ENCODE measurements at places on chromosomes 16 and 17.

DNA sequence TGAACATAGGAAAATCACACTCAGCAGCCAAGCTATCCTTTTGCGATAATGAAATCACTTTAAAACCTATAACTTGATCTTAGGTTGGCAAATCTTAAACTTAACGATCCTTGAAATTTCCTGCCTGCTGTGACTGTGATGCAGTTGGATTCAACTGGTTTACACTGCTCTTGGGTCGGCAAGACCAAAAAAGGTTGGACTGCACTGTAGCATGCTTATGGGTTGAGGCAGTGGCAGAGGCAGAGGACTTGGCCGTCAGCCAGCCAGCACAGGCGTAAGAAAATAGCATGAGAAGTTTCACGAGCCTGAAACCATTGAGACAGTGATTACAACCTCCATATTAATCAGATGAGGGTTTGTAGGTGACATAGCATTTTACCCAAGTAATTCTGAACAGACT is 21.4 kb downstream of the WSB1 start:
- H3K4me1 ChIP-seq = no peaks in the 10 kb centered on the region
- peak; percentile 80 for DNase-seq
- H3K27ac ChIP-seq = no peak overlapping the region
- H3K27me3 ChIP-seq = no peaks in the 10 kb centered on the region
- no peak overlapping the region for H3K4me3 ChIP-seq

DNA sequence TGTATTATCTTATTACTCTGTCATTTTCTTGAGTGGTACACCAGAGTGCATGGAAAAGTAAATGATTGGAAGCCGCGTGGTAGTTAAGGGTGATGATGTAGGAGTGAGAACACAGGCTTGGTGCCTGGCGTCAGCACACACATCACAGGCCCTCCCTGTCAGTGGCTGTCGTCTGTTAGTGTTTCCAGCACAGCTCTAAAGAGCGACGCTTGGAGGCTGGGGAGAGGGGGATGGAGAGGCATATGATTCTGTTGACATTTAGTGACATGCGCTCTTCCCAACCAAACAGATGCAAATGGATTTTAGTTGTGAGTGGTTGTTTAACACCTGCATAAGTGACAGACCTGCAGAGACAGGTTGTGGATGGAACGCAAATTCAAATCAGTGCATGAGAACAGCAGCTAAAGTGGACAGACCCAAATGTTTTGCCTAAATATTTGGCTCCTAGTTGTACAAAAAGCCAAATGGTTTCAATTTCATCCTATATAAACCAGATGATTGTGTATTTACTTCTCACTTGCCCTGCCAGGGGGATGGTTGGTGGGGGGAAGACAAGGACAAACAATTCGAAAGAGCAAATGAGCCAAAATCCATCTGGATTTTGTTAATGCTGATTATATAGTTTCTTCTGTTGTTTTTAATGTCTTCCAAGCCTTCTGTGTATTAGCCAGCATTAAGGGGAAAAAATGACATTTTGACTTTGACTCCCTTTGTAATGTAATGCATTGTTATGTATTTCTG is 222.3 kb downstream of the WWOX start:
- DNase-seq = no peak
- H3K4me1 ChIP-seq = no peaks in the 10 kb centered on the region
- H3K27ac ChIP-seq = no peak overlapping the region
- H3K36me3 ChIP-seq = no peaks in the 10 kb centered on the region

DNA sequence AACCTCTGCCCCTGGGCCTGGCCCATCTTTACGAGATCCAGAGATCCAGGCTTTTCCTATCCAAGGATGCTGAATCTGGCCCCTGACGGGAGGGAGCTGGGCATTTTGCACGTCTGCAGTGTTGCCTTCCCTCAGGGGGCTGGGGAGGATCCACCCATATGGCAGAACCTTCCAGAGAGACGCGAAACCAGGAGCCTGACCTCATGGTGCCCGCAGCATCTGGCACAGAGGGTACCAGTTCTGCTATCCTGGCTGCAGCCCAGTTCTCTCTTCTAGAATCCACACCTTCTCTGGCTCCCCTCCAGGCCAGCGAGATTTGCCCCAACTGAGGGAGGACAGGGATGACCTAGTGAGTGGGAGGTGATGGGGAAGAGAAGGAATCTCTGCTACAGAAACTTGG is 20.5 kb upstream of the ZNF652 start:
- H3K4me3 ChIP-seq = no peak overlapping the region
- no peak for DNase-seq
- H3K27me3 ChIP-seq = no peaks in the 10 kb centered on the region
- no peaks in the 10 kb centered on the region for H3K4me1 ChIP-seq
- H3K36me3 ChIP-seq = no peaks in the 10 kb centered on the region

DNA sequence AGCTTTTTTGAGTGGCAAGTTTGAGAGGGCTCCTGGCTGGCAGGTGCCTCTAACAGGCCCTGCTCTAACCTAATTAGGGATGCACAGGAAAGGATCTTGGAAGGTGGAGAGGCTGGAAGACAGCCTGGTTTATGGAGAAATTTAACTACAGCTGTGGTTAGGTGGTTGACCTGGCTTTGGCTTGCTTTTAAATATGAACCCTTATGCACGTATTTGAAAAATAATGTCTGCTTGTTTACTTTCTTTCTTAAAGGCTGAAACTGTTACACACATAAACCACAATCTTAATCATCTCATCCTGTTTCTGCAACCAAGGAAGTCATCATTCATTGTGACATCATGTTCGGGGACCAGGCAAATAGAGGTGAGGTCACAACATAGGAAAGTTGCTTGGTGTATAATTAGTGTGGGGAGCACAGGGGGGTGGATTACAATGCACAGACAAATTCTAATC is 23.1 kb upstream of the DHRS13 start:
- H3K36me3 ChIP-seq = peaks cover 35% of the 10 kb centered on the region
- no peak overlapping the region for H3K4me3 ChIP-seq
- H3K4me1 ChIP-seq = no peaks in the 10 kb centered on the region

GRCh38 chr17:74190154-74190553 is 13.3 kb upstream of the RPL38 start:
- peak; percentile 71 for DNase-seq
- peaks cover 2% of the 10 kb centered on the region for H3K4me1 ChIP-seq
- no peaks in the 10 kb centered on the region for H3K36me3 ChIP-seq
- no peak overlapping the region for H3K27ac ChIP-seq
- H3K27me3 ChIP-seq = no peaks in the 10 kb centered on the region
- no peak overlapping the region for H3K4me3 ChIP-seq

DNA sequence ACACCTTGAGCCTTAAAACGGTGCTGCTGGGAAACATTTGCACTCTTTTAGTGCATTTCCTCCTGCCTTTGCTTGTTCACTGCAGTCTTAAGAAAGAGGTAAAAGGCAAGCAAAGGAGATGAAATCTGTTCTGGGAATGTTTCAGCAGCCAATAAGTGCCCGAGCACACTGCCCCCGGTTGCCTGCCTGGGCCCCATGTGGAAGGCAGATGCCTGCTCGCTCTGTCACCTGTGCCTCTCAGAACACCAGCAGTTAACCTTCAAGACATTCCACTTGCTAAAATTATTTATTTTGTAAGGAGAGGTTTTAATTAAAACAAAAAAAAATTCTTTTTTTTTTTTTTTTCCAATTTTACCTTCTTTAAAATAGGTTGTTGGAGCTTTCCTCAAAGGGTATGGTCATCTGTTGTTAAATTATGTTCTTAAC is 4.4 kb downstream of the SOX9 start:
- no peaks in the 10 kb centered on the region for H3K4me1 ChIP-seq
- H3K36me3 ChIP-seq = no peaks in the 10 kb centered on the region
- peaks cover 21% of the 10 kb centered on the region for H3K27me3 ChIP-seq
- peak overlapping the region; percentile 12 for H3K4me3 ChIP-seq
- H3K27ac ChIP-seq = no peak overlapping the region

DNA sequence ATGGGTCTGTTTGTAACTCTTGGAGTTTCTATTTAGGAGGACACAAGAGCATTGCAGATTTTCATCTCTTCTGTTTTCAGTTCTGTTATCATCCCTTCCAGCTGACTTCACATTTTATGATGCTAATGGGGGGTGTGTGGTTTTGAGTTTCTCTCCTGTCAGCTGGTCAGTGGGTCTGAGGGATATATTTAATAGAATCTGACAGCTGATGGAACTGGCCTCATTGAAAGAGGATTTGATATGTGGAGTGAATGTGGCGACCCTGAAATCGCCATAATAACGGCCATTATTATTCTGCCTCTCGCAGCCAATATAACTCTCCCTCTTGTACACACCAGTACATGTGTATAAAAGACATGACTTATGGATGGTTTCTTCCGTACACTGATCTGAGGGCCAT is 128.1 kb downstream of the SALL1 start:
- peaks cover 8% of the 10 kb centered on the region for H3K27me3 ChIP-seq
- H3K27ac ChIP-seq = no peak overlapping the region
- no peaks in the 10 kb centered on the region for H3K36me3 ChIP-seq
- H3K4me1 ChIP-seq = no peaks in the 10 kb centered on the region
- no peak overlapping the region for H3K4me3 ChIP-seq

- no peaks in the 10 kb centered on the region for H3K27me3 ChIP-seq
- DNase-seq = no peak
- H3K27ac ChIP-seq = no peak overlapping the region
- no peaks in the 10 kb centered on the region for H3K36me3 ChIP-seq
- H3K4me1 ChIP-seq = peaks cover 3% of the 10 kb centered on the region
Observed at GRCh38 chr17:9286434-9286833, 265.1 kb downstream of the NTN1 start.

GRCh38 chr16:4244254-4245076 is 2.6 kb upstream of the SRL start:
- no peaks in the 10 kb centered on the region for H3K27me3 ChIP-seq
- DNase-seq = peak; percentile 32
- H3K4me1 ChIP-seq = peaks cover 12% of the 10 kb centered on the region
- H3K4me3 ChIP-seq = no peak overlapping the region

DNA sequence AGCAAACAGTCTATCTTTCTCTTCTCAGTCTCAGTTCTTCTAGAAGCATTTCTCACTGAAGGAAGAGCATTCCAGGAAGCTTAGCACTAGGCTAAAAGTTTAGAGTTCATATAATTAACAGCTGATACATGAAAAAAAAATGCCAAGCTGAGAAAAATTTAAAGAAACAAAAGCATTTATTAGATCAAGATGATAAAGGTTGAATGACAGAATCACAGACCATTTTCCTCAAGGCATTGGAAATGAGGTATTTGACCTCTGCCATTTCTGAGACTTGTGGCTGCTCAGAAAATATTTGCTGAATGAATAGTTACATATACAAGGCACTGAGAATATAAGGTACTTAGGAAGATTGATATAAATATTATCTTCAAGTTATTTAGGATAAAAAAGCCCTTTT is 901.6 kb upstream of the GOT2 start:
- no peaks in the 10 kb centered on the region for H3K4me1 ChIP-seq
- no peak for DNase-seq
- no peaks in the 10 kb centered on the region for H3K36me3 ChIP-seq
- H3K27me3 ChIP-seq = no peaks in the 10 kb centered on the region
- no peak overlapping the region for H3K4me3 ChIP-seq

- no peaks in the 10 kb centered on the region for H3K27me3 ChIP-seq
- no peaks in the 10 kb centered on the region for H3K4me1 ChIP-seq
- H3K27ac ChIP-seq = no peak overlapping the region
- no peak overlapping the region for H3K4me3 ChIP-seq
- no peak for DNase-seq
Observed at GRCh38 chr17:74514632-74515334, 16.5 kb downstream of the CD300LB start.

- peak overlapping the region; percentile 85 for H3K27ac ChIP-seq
- peak; percentile 72 for DNase-seq
- H3K36me3 ChIP-seq = peaks cover 3% of the 10 kb centered on the region
- no peaks in the 10 kb centered on the region for H3K4me1 ChIP-seq
Observed at GRCh38 chr16:1379304-1380076, 27.8 kb downstream of the GNPTG start.

GRCh38 chr17:64060331-64060730 is 39.9 kb upstream of the ICAM2 start:
- peak; percentile 73 for DNase-seq
- no peaks in the 10 kb centered on the region for H3K27me3 ChIP-seq
- H3K36me3 ChIP-seq = peaks cover 11% of the 10 kb centered on the region
- H3K4me3 ChIP-seq = no peak overlapping the region
- H3K27ac ChIP-seq = peak overlapping the region; percentile 83

- H3K4me3 ChIP-seq = no peak overlapping the region
- H3K4me1 ChIP-seq = no peaks in the 10 kb centered on the region
- no peak overlapping the region for H3K27ac ChIP-seq
- peak; percentile 45 for DNase-seq
- H3K27me3 ChIP-seq = no peaks in the 10 kb centered on the region
Observed at GRCh38 chr16:84096447-84097005, 20.2 kb downstream of the MBTPS1 start.

- no peak for DNase-seq
- H3K4me3 ChIP-seq = no peak overlapping the region
- H3K36me3 ChIP-seq = peaks cover 17% of the 10 kb centered on the region
- no peaks in the 10 kb centered on the region for H3K4me1 ChIP-seq
- no peak overlapping the region for H3K27ac ChIP-seq
Observed at GRCh38 chr16:66562986-66563385, 3.3 kb upstream of the CMTM1 start.

DNA sequence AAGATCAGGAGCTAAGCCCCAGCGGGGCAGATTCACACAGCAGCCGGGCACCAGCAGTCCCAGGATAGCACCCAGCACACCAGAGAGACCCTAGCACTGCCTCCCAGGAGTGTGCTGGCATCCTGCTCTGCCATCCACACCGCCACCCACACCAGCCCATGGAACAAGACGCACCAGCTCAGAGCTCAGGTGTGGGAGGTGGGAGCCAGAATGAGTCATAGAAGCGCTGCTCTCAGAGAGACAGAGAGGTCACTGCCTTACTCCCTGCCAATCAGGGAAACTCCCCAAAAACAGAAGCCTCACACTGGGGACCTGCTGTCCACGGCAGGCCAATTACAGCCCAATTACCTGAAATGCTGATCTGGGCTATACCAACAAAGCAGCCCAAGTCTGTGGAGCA is 64.9 kb downstream of the CDYL2 start:
- H3K27ac ChIP-seq = no peak overlapping the region
- no peaks in the 10 kb centered on the region for H3K4me1 ChIP-seq
- H3K4me3 ChIP-seq = no peak overlapping the region

GRCh38 chr16:88498576-88499208 is 45.6 kb downstream of the ZFPM1 start:
- H3K4me1 ChIP-seq = peaks cover 5% of the 10 kb centered on the region
- H3K27me3 ChIP-seq = no peaks in the 10 kb centered on the region
- peaks cover 94% of the 10 kb centered on the region for H3K36me3 ChIP-seq
- H3K4me3 ChIP-seq = no peak overlapping the region
- peak; percentile 57 for DNase-seq
- peak overlapping the region; percentile 88 for H3K27ac ChIP-seq

DNA sequence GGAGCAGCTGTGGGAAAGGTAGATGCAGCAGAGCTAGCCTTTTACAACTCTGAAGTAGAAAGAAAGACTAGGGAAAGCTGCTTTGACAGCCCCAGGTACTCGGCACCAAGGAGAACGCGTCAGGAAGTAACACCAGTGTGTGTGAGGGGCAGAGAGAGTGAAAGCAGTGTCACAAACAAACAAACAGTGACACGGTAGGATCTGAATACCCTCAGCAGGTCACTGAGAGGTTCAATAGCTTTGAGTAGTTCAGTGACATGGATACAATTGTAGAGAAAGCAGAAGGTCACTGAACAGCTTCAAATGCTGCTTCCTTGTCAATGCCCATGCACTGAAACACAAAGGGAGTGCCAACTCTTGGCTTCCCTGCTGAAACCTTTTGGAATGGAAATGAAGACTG is 150.3 kb upstream of the C17orf78 start:
- no peaks in the 10 kb centered on the region for H3K27me3 ChIP-seq
- H3K36me3 ChIP-seq = peaks cover 14% of the 10 kb centered on the region
- no peak for DNase-seq
- H3K4me3 ChIP-seq = no peak overlapping the region
- H3K4me1 ChIP-seq = no peaks in the 10 kb centered on the region
- H3K27ac ChIP-seq = no peak overlapping the region
